ENCODE measurements at places on chromosomes 1 and 21. TPM values are rescaled to one million over a fixed set of nuclear protein-coding genes. Genes with fewer than 3 reads are reported as not detected.

DNA sequence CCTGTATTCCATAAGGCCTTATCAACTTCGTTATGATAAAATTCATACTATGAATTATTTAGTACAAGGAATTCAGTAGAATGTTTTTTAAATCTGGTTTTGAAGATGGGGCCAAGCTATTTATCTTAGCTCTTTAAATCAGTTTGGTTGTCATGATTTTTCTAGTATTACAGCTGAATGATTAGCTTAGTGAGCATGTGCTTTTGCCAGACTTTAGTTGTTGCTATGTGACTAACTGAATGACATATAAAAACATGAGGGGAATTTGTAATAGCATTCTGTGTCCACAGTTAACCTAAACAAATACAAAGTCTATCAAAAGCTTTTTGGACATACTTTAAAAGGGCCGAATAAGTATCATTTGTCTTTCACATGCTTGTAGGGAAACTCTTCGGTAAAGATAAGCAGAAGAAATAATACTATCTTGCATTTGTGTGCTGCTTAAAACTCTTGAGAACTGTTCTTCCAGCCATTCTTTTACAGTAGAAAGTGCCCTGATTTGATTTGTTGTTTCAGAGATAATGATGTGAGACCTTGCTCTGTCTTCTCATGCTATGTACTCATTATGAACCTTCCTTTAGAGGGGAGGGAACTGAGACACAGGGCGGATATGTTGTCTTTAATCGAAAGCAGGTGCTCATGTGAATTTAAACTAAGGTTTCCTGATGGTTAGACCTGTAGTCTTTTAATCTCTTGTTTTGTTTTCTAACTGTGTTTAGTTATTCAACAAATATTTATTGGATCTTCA lies 18.8 kb downstream of the NEK7 start:
- no peaks in the 10 kb centered on the region for H3K36me3 ChIP-seq
- H3K4me3 ChIP-seq = no peak overlapping the region
- no peak for DNase-seq

- no peaks in the 10 kb centered on the region for H3K27me3 ChIP-seq
- H3K27ac ChIP-seq = no peak overlapping the region
- no peak for DNase-seq
These were observed 46.7 kb downstream of the RPRD2 start for GRCh38 chr1:150410582-150411101.

- peaks cover 16% of the 10 kb centered on the region for H3K4me1 ChIP-seq
- H3K27ac ChIP-seq = no peak overlapping the region
- H3K4me3 ChIP-seq = no peak overlapping the region
These were observed 67.2 kb upstream of the CCDC190 start for GRCh38 chr1:162928141-162928540.

- peaks cover 29% of the 10 kb centered on the region for H3K4me1 ChIP-seq
- peak; percentile 62 for DNase-seq
- H3K27me3 ChIP-seq = no peaks in the 10 kb centered on the region
- H3K36me3 ChIP-seq = no peaks in the 10 kb centered on the region
- peak overlapping the region; percentile 83 for H3K27ac ChIP-seq
These were observed 90.0 kb upstream of the HNRNPU start for GRCh38 chr1:244954359-244954758.

- DNase-seq = no peak
- H3K36me3 ChIP-seq = no peaks in the 10 kb centered on the region
- no peaks in the 10 kb centered on the region for H3K4me1 ChIP-seq
- no peak overlapping the region for H3K4me3 ChIP-seq
- no peak overlapping the region for H3K27ac ChIP-seq
- H3K27me3 ChIP-seq = no peaks in the 10 kb centered on the region
These were observed 11.0 kb downstream of the GSTM5 start for GRCh38 chr1:109722908-109723691.

- H3K27me3 ChIP-seq = no peaks in the 10 kb centered on the region
- no peaks in the 10 kb centered on the region for H3K4me1 ChIP-seq
- no peaks in the 10 kb centered on the region for H3K36me3 ChIP-seq
- no peak overlapping the region for H3K27ac ChIP-seq
- H3K4me3 ChIP-seq = no peak overlapping the region
These were observed 58.4 kb downstream of the ZZZ3 start for GRCh38 chr1:77624102-77624501.

- H3K27ac ChIP-seq = no peak overlapping the region
- no peaks in the 10 kb centered on the region for H3K36me3 ChIP-seq
- no peak overlapping the region for H3K4me3 ChIP-seq
- peaks cover 16% of the 10 kb centered on the region for H3K27me3 ChIP-seq
These were observed 837 bp upstream of the C1QB start for GRCh38 chr1:22651941-22652856.

GRCh38 chr1:2468041-2468472 lies 8.0 kb upstream of the PLCH2 start:
- H3K27me3 ChIP-seq = peaks cover 62% of the 10 kb centered on the region
- H3K36me3 ChIP-seq = no peaks in the 10 kb centered on the region
- no peak overlapping the region for H3K27ac ChIP-seq
- H3K4me1 ChIP-seq = no peaks in the 10 kb centered on the region
- no peak overlapping the region for H3K4me3 ChIP-seq

DNA sequence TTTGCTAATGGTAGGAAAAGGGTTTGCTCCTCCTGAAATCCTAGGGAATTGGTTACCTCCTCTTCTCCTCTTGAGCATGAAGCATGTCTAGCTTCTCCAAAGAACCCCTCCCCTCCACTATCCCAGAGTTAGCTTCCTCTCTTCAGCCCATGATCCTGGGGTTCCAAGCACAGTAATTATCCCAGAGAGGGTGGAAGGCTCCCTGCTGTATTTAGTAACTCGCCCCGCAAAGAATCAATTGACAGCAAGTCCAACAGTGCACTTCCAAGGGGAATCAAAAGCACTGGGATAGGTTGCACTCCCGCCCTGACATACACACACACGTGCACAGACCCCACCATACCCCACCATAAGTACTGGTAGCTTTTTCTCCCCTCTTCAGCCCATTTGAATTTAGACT lies 3.1 kb downstream of the S100A8 start:
- H3K4me1 ChIP-seq = peaks cover 13% of the 10 kb centered on the region
- H3K4me3 ChIP-seq = no peak overlapping the region
- DNase-seq = no peak
- H3K27me3 ChIP-seq = no peaks in the 10 kb centered on the region
- H3K27ac ChIP-seq = no peak overlapping the region
- H3K36me3 ChIP-seq = no peaks in the 10 kb centered on the region

GRCh38 chr1:230321741-230322420 lies 104.3 kb downstream of the PGBD5 start:
- peak overlapping the region; percentile 72 for H3K27ac ChIP-seq
- no peaks in the 10 kb centered on the region for H3K27me3 ChIP-seq
- peak; percentile 71 for DNase-seq
- no peaks in the 10 kb centered on the region for H3K36me3 ChIP-seq
- peaks cover 25% of the 10 kb centered on the region for H3K4me1 ChIP-seq

DNA sequence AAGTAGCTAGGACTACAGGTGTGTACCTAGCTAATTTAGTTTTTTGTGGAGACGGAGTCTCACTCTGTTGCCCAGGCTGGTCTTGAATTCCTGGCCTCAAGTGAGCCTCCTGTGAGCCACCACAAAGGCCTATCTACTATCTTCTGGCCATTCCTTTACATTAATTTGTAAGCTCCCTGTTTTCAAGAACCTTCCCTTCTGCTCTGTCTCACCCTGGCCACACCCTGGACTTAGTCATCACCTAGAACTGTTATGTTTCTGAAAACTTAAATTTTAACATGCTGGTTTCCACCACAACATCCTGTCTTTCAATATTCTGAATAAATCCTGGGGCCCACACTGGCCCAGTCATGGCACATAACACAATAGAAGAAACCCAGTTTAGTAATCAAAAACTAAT lies 4.9 kb upstream of the B4GALT3 start:
- H3K4me3 ChIP-seq = no peak overlapping the region
- no peaks in the 10 kb centered on the region for H3K36me3 ChIP-seq
- no peak for DNase-seq
- peaks cover 21% of the 10 kb centered on the region for H3K4me1 ChIP-seq

- H3K27me3 ChIP-seq = no peaks in the 10 kb centered on the region
- H3K4me3 ChIP-seq = no peak overlapping the region
- H3K36me3 ChIP-seq = no peaks in the 10 kb centered on the region
- no peak for DNase-seq
These were observed 239.6 kb upstream of the ADAMTS5 start for GRCh38 chr21:27206368-27206982.

Gene ZFP69
- total RNA-seq = 0.29 TPM

DNA sequence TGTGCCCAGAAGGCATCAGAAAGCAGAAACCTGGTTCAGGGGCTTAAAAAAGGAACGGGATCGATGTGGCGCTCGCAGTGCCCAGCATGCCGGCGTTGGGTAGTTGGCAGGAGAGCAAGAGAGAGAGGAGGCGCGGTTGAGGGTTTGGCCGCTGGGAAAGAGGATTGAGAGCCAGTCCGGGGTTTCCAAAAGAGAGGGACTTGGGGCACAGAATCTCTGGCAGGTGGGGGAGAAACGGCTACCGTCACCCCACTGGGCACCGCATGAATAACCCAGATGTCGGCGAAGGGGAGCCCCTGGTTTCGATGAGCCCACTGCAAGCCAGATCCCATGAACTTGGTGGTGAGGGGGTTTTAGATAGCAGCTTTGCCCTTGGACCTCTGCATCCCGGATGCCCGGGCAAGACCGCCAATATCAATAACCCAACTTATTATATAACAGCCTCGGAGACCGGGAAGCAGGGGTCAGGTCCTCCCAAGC lies 60.4 kb upstream of the ACOT11 start:
- H3K27ac ChIP-seq = peak overlapping the region; percentile 94
- H3K4me3 ChIP-seq = peak overlapping the region; percentile 56
- no peaks in the 10 kb centered on the region for H3K36me3 ChIP-seq
- H3K27me3 ChIP-seq = no peaks in the 10 kb centered on the region

GRCh38 chr1:156690675-156691036 lies 13.4 kb upstream of the NES start:
- no peak for DNase-seq
- peaks cover 9% of the 10 kb centered on the region for H3K4me1 ChIP-seq
- H3K36me3 ChIP-seq = no peaks in the 10 kb centered on the region
- H3K4me3 ChIP-seq = no peak overlapping the region

- H3K36me3 ChIP-seq = no peaks in the 10 kb centered on the region
- no peak for DNase-seq
- H3K27ac ChIP-seq = no peak overlapping the region
- H3K27me3 ChIP-seq = no peaks in the 10 kb centered on the region
- H3K4me1 ChIP-seq = no peaks in the 10 kb centered on the region
These were observed 23.7 kb upstream of the ACTL8 start for GRCh38 chr1:17731460-17731859.

DNA sequence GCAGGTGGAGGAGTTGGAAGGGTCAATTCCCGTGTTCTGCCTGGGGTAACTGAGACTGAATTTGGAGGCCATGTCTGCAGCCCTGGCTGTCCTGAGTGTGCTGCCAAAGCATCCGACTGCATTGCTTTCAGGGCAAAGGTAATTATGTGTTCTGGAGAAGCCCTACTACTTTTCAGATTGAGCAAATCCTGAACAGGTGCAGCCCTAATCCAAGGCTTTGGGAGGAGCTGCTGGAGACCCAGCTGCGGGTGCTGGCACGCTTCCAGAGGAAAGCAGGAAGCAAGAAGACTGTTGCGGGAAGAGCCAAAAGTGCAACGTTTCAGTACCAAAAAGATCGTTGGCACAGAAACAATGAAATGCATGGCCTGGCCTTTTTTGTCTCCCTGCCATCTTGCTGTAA lies 73.7 kb upstream of the NRIP1 start:
- no peak for DNase-seq
- no peak overlapping the region for H3K27ac ChIP-seq
- no peaks in the 10 kb centered on the region for H3K27me3 ChIP-seq

- no peak for DNase-seq
- no peak within 1 kb of the TSS for H3K27ac ChIP-seq
- H3K4me3 ChIP-seq = peak within 1 kb of the TSS; percentile 13
- H3K4me1 ChIP-seq = no peaks in the 10 kb centered on the region
- H3K36me3 ChIP-seq = no peaks in the 10 kb centered on the region
These were observed at the start of gene DRAXIN for GRCh38 chr1:11691302-11691914. DRAXIN (plus strand) TSS chr1:11691710; CDS start chr1:11706259, 14,549 bp downstream.

DNA sequence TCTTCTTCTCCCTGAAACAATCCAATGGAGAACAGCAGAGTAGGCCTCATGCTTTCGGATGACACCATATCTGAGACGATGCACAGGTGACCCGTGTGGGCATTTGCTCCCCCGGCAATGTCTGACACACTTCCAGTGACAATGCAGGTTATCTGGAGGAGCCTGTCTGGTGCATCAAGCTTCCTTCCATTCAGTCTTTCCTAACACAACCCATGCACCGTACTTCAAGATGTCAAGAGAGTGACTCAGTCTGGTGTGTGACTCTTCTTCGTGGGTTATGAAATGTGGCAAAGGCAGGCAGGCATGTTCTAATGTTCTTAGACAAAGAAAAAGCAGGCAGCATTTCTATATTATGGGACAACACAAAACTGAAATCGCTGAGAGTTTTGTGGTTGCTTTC lies 159.1 kb downstream of the EDEM3 start:
- no peaks in the 10 kb centered on the region for H3K27me3 ChIP-seq
- H3K27ac ChIP-seq = peak overlapping the region; percentile 47
- no peak overlapping the region for H3K4me3 ChIP-seq
- H3K36me3 ChIP-seq = peaks cover 14% of the 10 kb centered on the region
- peak; percentile 23 for DNase-seq
- peaks cover 6% of the 10 kb centered on the region for H3K4me1 ChIP-seq

DNA sequence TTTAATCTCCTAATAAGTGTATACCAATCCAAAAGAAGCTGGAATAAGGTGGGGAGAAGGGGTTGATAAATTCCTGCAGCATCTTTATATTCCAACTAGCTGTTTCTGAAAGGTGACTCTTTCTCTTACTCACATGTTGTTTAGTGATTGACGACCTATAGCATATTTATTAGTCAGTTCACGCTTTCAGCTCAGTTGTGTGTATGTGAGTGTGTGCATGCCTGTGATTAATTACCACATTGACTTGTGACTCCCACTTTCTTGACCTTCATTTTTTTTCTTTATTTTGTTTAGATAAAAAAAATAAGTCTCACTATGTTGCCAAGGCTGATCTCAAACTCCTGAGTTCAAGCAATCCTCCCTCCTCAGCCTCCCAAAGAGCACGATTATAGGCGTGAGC lies 44.4 kb downstream of the ATP2B4 start:
- no peaks in the 10 kb centered on the region for H3K36me3 ChIP-seq
- no peak overlapping the region for H3K4me3 ChIP-seq
- H3K27ac ChIP-seq = no peak overlapping the region
- no peaks in the 10 kb centered on the region for H3K27me3 ChIP-seq

Gene PPIE
- total RNA-seq = 22.9 TPM

DNA sequence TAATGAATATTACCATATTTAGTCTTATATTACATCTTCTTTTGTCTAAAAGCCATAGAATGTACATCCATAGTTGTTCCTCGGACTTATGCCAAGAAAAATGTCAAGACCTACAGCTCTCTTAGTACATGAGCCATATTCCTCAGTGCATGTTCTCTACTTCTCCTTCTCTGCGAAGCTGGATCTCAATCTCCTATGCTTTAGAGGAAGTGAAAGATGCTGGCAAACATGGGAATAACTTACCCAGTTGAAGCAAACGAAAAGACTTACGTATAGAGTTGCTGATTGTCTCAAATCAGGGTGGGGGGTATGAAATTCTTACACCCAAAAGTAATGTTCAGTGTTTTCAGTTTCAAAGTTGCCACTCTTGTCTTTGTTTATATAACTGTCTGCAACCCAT lies 32.7 kb downstream of the OR13G1 start:
- no peak overlapping the region for H3K4me3 ChIP-seq
- no peaks in the 10 kb centered on the region for H3K4me1 ChIP-seq
- H3K27me3 ChIP-seq = no peaks in the 10 kb centered on the region
- no peaks in the 10 kb centered on the region for H3K36me3 ChIP-seq

Gene TSACC
- total RNA-seq = not detected

Gene KCNJ15
- total RNA-seq = 0.41 TPM

- H3K27me3 ChIP-seq = no peaks in the 10 kb centered on the region
- DNase-seq = no peak
- H3K4me1 ChIP-seq = peaks cover 11% of the 10 kb centered on the region
- H3K4me3 ChIP-seq = no peak overlapping the region
- no peaks in the 10 kb centered on the region for H3K36me3 ChIP-seq
- no peak overlapping the region for H3K27ac ChIP-seq
These were observed 11.6 kb downstream of the PIGM start for GRCh38 chr1:160020196-160020595.
